SHP77 (cell line): ENCODE measurements at places on chromosomes 4 and X.

DNA sequence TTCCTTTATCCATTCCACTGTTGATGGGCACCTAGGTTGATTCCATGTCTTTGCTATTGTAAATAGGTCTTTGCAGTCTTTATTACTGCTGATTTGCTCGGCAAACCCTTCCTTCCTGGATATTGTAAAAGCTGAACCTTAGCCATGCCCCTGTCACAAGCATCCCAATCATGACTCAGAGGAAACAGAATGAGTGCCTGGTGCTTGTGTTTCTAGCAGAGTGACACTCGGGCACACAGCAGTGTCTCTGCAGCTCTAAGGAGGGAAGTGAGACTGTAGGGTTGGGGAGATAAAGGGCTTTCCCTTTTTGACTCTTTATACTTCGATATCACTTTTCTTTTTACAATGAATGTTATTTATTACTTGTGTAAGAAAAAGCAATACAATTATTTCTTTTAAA, 83.3 kb downstream of the AKAP4 start:
- DNase-seq = no peak

- DNase-seq = no peak
Measured at GRCh38 chr4:158781963-158782362, 13.1 kb downstream of the FNIP2 start.

DNA sequence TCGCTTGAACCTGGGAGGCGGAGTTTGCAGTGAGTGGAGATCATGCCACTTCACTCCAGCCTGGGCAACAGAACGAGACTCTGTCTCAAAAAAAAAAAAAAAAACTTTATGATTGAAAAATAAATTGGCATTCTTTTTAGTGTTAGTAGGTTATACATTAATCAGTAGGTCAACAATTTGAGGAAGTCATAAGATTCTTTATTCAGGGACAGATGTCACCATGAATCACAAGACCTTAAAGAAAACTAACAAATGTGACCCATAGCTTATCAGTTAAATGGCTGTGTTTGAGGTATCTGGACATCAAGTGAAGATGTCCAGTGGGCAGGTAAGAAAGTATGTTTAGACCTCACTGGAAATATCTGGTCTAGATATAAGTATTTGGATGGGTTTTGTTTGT, 9.3 kb upstream of the PRMT9 start:
- no peak for DNase-seq

DNA sequence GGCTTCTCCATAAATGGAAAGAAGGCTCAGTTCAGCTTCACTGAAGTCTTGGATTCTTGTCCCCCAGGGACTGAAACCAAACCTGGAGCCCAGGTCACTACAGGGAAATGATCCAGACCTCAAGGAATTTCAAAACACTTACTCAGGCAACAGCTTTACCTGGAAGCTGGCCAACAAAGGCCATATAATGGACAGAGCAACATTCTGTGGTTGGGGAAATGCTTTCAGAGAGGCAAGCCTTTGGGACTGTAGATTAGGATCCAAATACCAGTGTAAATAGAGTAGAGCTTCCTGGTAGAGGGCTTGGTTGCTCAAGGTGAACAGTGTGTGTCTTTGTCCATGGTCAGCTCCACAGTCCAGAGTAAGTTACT, 57.0 kb upstream of the PROM1 start:
- no peak for DNase-seq

GRCh38 chr4:90403781-90404180, 276.6 kb downstream of the CCSER1 start:
- DNase-seq = no peak

DNA sequence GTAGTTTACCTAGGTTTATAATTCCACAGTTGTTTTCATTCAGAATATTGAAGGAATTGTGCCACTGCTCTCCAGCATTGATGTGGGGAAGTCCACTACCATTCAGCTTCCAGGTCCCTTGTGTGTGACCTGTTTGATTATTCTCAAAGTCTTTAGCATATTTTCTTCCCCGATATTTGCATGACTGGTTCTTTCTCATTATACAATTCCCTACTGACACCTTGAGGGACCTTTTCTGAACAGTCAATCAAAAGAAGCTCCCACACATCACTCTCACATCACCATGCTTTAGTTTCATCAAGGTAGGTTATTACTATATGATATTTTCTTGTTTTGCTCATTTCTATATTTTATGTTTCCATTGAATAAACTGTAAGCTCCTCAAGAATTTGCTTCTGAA, 44.1 kb downstream of the SLC39A8 start:
- no peak for DNase-seq

DNA sequence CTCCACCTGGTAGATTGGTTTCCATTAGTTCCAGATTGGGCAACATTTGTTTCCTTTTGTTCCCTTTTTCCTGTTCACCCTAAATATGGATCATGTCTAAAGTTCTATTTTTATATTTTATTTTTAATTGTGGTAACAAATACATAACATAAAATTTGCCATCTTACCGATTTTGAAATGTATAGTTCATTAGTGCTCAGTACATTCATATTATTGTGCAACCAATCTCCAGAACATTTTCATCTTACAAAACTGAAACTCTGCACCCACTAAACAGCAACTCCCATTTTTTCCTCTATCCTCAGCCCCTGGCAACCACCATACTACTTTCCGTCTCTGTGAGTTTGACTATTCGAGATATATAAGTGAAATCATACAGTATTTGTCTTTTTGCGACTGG, 14.2 kb upstream of the RPS6KA3 start:
- DNase-seq = no peak

GRCh38 chrX:118468122-118468521, 27.5 kb upstream of the DOCK11 start:
- no peak for DNase-seq

DNA sequence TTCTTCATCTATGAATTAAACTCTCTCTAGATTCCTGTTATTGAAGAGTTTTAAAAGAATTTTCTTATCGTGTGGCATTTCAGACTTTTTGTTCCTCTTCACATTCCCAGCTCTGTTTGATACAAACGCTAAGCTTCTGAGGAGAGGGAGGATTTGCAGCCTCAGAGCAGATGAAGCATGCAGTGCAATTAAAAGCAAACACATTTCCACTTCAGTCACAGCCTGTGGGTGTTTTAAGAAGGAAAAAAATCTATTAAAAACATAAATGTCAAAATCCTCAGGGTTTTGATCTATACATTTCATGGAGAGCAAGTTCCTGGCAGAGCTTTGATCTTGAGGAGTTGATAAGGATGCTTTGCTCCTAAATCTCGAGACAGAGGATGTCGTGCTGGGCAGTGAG, 442.4 kb upstream of the BOD1L1 start:
- DNase-seq = no peak

- DNase-seq = no peak
Measured at GRCh38 chr4:150418757-150419410, 163.1 kb upstream of the MAB21L2 start.

DNA sequence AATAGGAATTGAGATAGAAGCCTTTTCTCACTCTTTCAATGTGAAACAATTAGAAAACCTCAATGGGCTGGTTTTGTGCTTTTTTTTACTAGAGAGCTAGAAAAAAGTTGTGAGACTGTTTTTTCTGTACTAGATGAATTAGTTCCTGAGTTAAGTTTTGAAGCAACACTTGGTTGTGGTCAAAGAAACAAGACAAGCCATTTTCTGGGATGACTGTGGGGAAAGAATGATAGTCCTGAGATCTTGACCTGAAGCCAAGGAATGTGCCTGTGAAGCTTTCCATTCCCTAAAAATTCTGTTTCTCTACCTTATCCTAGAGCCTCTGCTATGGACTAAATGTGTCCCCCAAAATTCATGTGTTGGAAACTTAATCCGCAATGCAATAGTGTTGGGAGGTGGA, 157.8 kb upstream of the TLL1 start:
- no peak for DNase-seq

DNA sequence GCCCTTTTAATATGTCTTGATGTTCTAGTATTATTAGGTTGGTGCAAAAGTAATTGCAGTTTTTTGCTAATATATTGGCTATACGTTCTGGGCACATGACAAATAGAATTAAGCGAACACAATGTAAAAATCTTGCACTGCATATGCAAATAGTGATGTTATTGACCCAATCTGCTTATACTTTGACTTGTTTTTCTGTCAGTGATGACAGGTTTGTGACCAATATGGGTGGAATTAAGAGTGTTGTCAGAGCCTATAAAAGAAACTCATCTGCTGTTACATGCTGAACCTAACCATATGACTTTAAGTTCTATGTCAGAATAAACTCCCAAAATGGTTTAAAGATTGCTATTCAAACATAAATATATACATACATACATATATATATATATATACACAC, 30.7 kb upstream of the HPGD start:
- DNase-seq = no peak

GRCh38 chr4:12897954-12898353, 586.2 kb downstream of the RAB28 start:
- DNase-seq = no peak

DNA sequence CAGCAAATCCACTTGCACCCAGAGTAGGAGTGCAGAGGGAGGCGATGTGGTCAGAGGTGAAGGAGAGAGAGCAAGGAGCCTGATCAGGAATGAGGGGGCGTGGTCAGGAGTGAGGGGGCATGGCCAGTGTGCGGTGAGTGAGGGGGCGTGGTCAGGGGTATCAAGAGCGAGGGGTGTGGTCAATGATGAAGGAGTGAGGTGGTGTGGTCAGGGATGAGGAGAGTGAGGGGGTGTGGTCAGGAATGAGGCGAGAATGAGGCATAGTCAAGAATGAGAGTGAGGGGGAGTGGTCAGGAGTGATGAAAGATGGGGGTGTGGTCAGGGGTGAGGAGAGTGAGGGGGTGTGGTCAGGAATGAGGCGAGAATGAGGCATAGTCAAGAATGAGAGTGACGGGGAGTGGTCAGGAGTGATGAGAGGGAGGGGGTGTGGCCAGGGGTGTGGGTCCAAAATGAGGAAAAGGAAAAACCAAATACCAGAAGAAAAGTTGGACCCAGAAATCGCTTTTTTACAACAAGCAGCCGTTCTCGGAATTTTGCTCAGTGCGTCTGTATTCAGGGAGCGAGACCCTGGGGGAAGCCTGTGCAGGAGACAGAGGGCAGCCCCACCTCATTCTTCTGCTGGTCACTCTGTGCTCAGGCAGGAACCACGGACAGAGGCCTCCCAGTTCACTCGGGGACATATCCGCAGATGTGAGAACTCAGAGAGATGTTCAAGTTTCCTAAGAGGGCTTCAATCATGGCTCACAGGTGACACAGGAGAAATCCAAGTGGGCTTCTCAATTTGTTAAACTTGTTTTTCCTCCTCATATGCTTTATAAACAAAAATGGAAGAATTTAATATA, 47.5 kb downstream of the MAGEA1 start:
- no peak for DNase-seq

GRCh38 chr4:95061220-95061619, 303.5 kb downstream of the BMPR1B start:
- no peak for DNase-seq

GRCh38 chrX:110321081-110321480, 3.2 kb upstream of the AMMECR1 start:
- no peak for DNase-seq

DNA sequence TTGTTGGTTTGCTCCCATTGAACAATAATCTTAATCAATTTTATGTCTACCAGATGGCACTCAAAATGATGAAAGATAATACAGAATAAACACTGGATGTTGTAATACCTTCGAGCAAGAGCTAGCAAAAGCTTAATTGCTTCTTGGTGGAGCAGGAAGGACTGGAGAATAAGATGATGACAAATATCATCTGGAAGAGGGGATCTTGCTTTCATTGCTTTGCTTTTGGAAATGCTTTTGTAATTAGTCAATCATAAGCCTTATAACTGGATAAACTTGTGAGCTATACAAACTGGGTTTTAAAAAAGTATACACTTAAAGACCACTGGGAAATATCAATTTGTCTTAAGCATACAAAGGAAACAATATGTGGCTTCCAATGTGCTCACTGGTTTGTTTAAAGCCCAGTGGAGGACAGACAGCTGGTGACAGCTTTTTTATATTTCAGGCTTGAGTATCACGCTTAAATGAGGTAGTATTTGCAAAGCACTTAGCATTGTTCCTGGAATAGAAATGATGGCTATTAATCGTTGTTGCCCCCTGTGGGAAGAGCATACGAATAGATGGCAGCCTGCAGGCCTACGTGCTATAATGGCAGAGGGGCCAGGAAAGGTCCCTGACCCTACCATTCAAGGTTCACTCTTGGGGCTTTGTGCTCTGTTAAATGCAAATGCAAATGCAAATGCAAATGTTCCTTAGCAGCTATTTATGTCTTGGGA, 61.2 kb downstream of the TMEM150C start:
- peak; percentile 90 for DNase-seq

DNA sequence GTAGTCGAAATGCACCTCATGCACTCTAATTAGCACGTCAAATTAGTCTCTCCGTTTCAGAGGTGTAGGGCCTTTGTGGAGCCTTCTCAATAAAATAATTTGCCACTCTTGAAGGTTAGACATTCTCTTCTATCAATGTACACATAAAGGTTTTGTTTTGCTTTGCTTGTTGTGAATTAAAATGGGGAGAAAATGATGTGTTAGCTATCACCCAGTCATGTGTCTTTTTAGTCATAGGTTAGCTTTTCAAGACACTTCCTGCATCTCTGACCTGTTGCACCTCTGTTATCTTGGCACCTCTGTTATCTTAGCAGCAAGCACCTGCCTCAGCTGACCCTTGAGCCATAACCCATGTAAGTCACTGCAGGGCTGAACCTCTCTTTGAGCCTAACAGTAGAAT, 936 bp downstream of the TMEM144 start:
- DNase-seq = no peak

- DNase-seq = no peak
Measured at GRCh38 chr4:119721878-119722277, 93.3 kb upstream of the PDE5A start.

DNA sequence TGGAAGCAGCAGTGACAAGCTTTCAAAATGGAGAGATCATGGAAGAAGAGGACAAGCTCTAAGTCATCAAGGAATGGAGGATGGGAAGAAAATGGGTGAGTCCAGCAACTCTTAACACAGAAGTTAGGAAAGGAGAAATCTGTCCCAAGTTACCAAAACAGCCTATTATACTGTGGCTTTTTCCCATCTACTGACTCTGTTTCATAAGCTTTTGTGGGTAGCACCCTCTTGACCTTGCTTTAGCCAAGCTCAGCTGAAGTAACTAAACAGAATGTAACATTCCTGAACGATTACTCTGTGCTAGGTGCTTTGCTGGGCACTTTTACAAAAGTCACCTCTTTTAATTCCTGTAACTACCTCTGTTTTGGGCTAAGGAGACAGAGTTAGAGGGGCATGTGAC, 54.9 kb downstream of the MAP7D2 start:
- DNase-seq = no peak
